Stimulated activated CD8-positive, alpha-beta memory T cell treated with anti-CD3 and anti-CD28 coated beads, Interleukin-15, amount 100 ng/mL, for 4 hours (primary cell): ENCODE measurements at places on chromosomes 2 and 18.

GRCh38 chr2:181250691-181251090, 206.5 kb upstream of the ITGA4 start:
- no peak for DNase-seq

DNA sequence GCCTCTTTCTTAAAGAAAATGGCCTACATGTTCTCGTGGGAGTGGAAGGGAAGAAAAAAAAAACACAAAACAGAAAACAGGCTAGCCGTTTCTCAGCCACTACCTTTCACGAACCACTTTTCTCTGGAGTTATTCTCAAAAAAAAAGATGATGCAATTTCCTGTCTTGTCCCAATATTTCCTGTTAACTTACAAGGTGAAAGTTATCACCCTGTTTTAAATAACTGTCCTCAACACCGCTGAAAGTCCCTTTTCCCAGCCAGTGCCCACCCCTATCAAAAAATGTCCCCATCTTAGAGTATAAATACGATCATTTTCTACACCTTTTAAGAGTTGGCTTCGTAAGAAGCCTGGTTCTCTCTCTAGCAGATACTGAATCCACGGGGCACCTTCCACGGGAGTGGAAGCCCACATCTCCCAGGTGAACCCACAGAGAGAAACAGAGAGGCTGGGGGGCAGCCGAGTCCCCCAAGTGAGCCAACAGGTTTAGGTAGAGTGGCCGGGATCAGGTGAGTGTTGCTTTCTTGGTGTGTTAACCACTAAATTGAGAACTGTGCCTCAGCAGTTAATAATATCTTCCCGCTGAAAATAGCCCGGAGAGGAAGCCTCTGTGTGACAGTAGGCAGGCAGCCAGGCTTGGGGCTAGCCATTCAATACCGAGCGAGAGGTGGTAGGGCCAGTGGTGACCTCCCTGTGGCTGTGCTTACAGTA, 15.9 kb downstream of the SMAD7 start:
- DNase-seq: no peak

GRCh38 chr2:53572696-53573095, 194.9 kb upstream of the CHAC2 start:
- no peak for DNase-seq

GRCh38 chr2:189293164-189293563, 113.6 kb upstream of the COL5A2 start:
- DNase-seq: no peak

DNA sequence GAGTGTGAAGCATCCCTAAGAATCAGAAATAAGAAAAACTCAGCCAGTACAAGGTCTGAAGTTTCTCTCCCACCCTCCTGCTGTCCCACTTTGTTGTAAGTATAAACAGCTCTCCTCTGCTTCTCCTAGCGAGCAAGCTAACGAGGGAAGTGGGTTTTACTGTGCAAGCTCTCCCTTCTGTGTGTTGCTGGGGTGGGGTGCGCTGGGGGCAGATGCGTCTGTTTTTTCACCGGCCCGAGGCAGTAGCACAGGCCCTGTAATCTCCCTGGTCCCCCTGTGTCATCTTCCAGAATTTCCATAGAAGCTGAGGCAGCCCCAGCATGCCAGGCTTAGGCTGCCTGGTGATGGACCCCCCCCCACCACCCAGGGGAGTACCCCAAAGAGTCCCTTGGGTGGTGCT, 9.4 kb upstream of the CXCR4 start:
- no peak for DNase-seq

GRCh38 chr2:62800618-62801017, 95.1 kb downstream of the EHBP1 start:
- DNase-seq: no peak

GRCh38 chr18:74478880-74479279, 17.3 kb upstream of the CNDP2 start:
- no peak for DNase-seq

DNA sequence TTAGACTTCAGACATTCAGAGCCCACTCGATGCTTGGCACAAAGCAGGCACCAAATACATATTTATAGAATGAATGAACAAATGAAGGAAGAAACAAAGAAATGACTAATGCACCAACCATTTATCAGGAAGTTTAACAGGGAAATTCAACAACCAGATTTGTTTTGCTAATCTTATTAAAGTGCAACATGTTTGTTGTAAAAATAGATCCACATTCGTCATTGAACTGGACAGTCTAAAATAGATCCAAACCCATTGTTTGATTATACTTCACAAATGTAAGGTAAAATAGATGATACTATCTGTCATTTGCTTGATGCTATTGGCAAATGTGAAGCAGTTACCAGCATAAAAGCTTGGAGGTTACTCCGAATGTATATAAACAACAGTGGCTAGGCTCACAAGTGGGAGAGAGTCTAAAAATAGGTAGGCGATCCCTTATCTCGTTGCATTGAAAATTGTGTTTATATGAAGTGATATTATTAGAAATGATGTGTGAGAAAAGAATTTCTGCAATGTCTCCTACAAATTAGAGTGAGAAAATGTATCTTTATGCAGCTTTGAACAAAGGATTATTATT, 246.2 kb downstream of the NEDD4L start:
- DNase-seq: no peak

GRCh38 chr2:234479465-234479864, 17.4 kb downstream of the ARL4C start:
- DNase-seq: no peak

- DNase-seq: no peak
Measured at GRCh38 chr2:140737006-140737405, 1393.8 kb downstream of the LRP1B start.

DNA sequence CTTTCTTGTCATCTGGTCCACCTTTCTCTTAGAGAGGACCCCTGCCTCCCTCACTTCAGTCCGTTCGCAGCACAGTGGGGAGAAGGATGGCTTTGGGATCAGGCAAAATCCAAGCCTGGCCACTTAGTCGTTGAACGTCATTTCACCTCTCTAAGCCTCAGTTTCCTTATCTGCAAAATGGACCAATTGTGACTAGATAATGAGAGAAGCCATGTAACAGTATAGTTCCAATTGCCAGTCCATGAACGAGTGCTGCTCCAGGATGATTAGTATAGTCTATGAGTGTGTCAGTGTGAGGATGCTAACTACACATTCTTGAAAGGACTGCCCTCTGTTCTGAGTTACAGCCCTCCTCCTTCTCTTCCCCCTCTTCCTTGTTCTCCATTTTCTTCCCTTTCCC, 1.1 kb downstream of the INHA start:
- DNase-seq: no peak

DNA sequence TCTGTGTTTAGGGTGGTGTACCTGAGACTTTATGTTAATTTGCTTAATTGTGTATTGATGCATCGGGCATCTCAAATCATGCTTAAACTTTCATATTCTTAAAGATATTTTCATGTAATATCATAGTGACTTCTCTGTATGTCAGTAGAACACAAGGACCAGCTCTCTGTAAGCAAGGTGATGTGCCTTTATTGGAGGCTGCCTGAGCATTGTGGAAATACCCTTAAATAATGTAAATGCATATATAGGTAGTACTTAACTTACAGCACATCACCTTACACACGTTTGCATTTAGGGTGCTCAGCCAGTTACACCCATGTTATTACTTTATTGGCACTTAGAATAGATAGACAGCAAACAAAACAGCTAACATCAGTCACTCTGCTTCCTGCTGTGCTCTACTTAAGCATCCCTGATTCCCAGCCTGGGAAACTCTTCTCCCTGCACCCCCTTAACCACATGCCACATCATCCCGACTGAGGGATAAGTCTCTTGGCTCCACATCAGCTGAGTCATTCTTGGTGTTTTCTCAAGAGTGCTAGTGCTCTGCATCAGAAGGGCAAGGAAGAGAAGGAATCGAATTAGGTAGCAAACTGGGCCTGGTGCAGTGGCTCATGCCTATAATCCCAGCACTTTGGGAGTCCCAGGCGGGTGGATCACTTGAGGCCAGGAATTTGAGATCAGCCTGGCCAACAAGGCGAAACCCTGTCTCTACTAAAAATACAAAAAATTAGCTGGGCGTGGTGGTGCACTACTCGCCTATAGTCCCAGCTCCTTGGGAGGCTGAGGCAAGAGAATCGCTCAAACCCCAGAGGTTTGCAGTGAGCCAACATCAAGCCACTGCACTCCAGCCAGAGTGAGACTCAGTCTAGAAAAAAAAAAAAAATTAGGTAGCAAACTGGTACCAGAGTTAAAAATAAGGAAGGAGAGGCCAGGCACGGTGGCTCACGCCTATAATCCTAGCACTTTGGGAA, 108.7 kb downstream of the MAP3K20 start:
- no peak for DNase-seq

- DNase-seq: no peak
Measured at GRCh38 chr2:135999899-136000298, 14.5 kb upstream of the DARS1 start.

GRCh38 chr18:54358495-54359040, 862 bp downstream of the C18orf54 start:
- DNase-seq: no peak

DNA sequence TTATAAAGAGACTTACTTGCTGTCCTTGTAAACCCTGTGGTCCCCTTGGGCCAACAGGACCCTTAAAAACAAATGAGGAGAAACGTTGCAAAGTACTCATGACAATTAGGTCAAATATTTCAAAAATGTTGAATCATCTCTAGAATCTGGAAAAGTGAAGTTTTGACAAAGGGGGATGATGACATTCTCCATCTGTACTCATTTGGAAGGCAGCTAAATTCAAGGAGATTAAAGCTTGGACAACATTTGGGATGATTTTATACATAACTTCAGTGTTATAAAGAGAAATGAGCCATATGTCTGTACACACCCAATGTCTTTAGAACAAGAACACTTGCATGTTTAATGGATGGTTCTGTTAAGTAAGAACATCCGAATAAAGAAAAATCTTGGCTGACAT, 92.9 kb downstream of the COL5A2 start:
- no peak for DNase-seq

GRCh38 chr2:173990245-173990644, 25.1 kb upstream of the SP3 start:
- no peak for DNase-seq

DNA sequence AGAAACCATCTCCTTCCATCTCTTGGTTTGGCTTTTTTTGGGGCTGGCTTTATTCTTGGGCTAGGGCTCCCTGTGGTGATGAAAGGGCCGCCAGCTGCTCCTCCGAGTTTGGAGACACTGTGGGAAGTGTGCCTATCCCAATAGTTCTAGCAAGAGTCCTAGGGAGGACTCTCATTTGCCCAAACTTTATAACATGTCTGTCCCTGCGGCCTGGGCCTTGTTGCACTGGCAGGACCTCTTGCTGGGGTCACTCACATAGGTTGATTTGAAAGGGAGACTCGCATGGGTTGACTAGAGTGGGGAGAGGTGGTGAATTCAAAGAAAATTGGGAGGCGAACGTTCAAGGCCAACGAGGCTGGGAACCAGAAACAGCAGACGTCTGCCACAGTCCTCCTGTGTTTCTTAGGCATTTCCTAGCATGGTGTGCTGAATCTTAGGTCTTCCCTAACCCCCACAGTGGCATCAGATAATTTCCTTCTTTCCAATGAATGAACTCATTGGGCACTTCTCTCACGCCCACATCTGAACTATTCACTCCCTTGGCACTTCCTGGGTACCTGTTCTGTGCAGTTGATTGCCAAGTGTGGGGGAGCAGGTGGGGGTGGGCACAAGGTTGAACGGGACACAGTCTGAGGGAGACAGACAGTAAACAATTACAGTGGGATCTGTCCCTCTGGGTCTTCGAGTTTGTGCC, 26.8 kb downstream of the NIFK start:
- DNase-seq: no peak

DNA sequence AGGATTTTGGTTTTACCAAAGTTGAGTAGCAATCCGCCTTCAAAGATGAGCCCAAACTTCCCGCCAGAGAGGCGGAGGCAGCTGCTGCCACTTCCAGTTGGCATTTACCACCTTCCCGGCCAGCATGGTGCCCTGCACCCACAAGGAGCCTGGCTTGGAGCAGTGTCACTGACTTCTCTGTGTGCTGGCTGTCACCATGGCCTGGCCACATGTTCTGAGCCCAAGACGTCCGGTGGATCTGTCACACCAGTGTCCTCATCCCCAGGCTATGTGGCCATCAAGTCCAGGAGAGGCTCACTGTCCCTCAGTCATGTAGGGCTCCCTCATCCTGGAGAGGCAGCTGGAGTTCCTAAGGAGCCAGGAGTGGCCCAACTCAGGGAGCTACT, 100.6 kb downstream of the ACKR3 start:
- DNase-seq: no peak

GRCh38 chr2:17538022-17538843, 2.3 kb upstream of the VSNL1 start:
- DNase-seq: no peak

GRCh38 chr2:120441744-120442471, 96.0 kb downstream of the INHBB start:
- DNase-seq: no peak

- DNase-seq: no peak
Measured at GRCh38 chr2:45813003-45813941, 161.8 kb downstream of the PRKCE start.

GRCh38 chr2:181790716-181791649, 100.5 kb upstream of the ITPRID2 start:
- DNase-seq: no peak

DNA sequence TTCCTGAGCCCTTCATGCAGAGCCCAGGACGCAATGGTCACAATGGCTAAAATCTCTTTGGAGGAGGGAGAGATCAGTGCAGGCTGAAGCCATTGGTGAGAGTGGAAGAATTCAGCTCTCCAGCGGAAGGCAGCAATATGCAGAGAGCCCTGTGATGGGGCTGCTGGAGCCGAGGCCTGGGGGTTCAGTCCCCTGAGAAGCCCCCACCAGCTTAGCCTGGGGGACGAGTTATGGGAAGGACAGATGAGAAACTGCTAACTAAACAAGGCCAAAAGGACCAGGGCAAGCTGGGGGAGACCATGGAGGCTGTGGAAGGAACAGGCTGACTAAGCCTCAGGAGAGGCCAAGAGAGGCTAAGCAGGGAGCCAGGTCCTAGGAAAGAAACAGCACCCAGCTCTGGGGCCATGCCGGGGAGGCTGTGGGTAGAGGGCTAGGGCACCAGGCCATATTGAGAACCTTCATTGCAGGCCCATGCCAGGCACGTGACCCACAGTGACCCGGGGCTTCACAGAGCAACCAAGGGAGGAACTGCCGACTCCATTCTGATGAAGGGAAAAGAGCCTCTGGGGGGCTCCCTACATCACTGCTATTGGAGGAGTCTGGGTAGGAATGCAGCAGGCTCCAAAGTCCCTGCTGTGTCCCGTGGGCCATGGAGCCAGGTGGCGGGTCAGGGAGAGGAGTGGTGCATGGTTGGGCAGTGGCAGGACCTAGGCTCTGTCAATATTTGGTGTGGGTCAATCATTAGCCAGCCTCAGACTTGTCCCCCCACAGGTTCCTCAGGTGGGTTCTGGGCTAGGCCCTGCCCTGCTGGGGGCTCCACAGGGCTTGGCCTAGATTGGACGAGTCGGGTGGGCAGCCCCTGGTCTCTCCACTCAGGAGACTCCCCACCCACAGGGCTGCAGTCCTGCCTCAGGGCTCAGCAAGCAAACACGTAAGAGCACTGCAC, 19.8 kb downstream of the PROC start:
- DNase-seq: no peak
